AG20443 (cell line): ENCODE measurements at places on chromosomes 16 and 17.

GRCh38 chr17:21388066-21388465, 11.9 kb downstream of the KCNJ12 start:
- no peak for DNase-seq

DNA sequence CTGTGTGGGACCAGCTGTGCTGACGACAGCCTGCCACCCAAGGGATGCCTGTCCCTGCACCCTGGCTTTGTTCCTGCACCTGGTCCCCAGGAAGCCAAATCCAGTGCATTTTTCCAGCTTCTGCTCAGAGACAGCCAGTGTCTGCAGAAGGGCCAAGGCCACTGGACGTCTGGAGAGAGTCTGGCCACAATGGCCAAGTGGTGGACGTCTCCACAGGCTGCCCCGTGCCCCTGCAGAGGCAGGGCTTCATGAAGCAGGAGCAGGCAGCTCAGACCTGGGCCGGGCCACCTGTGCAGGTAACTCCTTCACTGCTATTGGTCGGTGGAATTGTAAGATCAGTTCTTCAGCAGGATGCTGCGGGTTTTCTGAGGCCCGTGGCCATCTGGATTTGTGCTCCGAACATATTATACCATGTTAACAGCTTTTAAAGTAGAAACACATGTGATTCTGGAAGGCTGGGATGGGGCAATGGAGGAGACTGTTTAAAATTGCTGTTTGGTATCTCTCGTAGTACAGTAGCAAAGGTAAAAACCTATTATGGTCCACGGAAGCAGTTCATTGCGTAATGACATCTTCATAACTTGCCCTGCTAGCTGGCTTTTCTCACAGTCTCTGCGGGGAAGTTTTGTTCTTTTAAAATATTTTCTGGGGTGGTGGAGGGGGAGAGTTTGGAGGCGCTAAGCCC, 185.3 kb downstream of the CCDC182 start:
- no peak for DNase-seq

DNA sequence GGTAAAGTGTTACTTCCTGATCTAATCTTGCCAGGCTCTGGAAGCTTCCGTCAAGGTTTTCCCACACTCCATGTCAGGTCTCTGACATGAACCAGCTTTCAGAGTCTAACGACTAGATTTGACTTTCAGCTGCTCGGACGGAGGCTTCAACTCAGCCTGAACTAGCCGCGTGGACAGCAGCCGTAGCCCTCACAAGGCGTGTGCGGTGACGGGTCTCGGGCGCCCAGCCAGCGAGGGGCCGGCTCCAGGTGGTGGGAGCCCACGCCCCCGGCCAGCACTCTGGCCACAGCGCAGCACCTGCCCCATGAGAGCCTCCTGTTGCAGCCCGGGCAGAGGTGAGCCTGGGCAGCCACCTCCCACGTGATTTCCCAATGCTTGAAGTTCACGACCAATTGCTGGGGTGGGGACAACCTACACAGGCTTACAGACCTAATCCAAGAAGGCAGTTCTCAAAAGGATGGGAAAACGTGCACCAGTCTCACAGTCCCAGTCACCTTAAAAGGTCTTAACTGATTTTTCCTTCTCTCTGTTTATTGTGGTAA, 45.5 kb downstream of the TBC1D16 start:
- DNase-seq: no peak

GRCh38 chr17:59456428-59456827, 109.0 kb upstream of the DHX40 start:
- no peak for DNase-seq

- DNase-seq: no peak
Observed at GRCh38 chr16:75043175-75043895, 44.5 kb downstream of the ZNRF1 start.

DNA sequence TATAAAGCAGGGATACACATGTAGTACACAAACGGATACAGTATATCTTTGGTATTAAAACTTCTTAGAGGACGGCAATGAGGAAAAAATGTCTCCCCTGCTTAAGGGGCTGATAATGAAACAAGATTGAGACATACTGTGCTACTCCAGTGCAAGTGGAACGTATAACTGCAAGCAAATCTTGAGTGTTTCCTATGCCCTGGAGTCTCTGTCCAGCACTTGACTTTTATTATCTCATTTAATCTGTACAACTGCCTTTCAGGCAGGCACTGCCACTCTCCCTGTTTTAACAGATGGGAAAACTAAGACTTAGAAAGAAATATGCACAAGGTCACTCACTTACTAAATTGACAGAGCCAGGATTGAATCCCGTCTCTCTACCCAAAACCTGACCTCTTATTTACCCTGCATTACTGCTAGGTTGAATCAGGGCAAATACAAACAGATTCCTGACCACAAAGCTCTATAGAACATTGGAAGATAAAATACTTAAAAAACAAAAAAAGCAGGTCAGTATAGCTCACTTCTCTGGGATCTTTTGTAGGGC, 28.7 kb downstream of the TMC5 start:
- no peak for DNase-seq
